ENCODE measurements at places on chromosomes 1 and 21.
A peak's percentile ranks its signal among the peaks of the same experiment; 100 is the strongest.

- DNase-seq: no peak
Measured at GRCh38 chr1:153617663-153618062, 1.5 kb upstream of the S100A14 start.

DNA sequence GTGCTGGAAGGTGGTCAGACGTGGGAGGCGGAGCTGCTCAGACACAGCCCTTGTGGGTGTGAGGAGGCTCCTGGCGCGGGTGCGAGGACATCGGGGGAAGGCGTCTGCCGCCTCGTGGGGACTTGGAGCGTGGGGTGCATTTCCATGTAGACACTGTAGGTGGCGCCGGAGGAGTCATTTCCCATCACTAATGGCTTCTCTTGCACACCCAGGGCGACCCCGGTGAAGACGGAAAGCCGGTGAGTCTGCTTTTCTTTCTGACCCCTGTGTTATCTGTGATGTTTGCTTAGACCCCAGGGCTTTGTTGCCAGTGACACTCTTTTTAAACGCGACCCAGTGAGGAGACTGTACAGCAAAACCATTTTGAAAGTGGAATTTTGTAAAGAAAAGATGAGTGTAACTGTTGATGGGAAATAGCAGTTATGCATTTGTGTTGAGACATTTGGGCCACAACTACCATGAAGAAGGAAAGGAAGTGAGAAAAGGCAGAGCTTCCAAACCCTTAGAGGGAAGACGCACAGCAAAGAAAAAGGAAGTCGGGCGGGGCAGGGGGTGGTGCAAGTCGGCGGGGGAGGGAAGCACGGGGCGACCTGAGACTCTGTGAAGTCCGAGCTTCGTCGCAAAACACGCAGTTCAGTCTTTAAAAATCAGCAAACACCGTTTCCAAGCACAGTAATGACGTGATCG, 64.0 kb downstream of the SLC19A1 start:
- DNase-seq: peak; percentile 77

DNA sequence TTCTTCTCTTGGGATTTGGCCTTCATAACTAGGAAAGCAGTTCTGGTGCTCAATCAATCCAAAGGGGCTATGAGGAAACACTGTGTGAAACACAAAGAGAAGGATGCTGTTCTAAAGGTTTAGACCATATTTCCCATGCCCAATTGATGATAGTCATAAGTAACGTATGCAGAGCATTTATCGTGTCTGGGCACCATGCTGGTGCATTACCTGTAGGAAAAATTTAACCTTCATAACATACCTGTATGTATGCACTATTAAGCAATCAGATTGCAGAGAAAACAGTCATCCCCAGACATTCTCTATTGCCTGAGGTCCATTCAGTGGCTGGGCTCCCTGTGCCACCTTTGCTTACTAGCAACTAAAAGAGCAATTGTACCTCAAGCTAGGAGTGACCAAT, 381.4 kb downstream of the PLPP3 start:
- no peak for DNase-seq

DNA sequence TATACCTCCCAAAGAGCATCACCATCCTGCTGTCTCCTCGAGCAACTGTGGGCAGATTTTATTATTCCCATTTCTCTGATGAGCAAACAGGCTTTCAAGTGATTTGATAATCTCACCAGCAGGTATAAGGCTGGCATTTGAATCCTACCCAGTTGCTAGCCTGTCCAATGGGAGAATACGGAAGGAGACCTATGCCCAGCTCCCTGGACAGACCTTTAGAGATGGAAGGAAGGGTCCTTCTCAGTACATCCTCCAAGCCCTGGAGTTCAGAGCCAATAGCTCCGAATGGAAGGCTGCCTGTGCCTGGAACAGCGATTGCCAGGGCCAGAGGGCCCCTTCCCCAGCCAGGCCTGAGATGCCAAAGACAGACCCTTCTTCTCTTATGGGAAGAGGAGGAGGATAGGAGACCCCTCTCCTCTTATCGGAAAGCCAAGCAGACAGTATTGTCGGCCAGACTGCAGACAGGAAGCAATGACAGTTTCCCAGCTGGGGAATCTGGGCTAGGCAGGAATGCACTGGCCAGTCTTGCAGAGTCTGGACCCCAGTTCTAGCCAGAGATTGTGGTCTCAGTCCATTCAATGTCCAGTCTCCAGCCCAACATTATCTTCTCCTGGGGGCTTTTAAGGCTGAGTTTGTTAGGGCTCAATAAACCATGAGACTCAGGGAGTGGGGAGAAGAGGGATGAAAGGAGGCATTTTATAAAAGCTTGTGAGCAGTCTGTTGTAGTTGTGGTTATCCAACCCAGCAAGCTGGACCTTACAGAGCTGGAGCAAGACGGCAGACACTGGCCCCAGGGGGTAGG, 2.0 kb downstream of the IFFO2 start:
- no peak for DNase-seq

GRCh38 chr1:82177192-82177591, 376.5 kb downstream of the ADGRL2 start:
- no peak for DNase-seq

DNA sequence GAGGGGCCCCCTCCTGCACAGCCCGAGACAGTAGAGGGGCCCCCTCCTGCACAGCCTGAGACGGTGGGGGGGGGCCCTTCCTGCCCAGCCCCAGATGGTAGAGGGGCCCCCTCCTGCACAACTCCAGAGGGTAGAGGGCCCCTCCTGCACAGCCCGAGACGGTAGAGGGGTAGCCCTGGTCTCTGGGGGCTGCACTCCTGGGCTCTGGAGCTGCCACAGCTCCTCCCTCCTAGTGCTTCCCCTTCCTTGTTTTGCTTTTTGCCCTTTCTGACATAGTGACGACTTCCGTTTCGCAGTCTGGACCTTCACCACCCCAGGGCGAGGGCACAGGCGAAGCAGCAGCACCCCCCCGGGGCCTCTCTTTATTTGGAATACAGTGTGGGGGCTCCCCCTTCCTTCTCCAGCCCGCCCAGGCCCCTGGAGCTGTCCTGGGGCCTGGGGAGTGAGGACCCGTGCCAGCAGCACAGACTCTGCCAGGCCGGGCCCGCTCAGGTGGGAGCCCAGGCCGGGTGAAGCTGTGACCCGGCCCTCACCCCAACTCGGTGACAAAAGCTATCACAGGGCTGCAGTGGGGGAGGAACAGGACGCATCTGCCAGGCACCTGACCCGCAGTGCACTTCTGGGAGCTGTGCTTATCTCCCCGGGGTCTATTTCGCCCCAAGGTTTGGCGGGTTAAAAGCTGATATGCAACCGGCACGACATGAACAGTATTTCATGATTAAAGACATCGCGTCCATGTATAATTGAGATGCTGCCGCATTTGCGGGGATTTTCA, 1.1 kb upstream of the PRXL2B start:
- peak; percentile 78 for DNase-seq

DNA sequence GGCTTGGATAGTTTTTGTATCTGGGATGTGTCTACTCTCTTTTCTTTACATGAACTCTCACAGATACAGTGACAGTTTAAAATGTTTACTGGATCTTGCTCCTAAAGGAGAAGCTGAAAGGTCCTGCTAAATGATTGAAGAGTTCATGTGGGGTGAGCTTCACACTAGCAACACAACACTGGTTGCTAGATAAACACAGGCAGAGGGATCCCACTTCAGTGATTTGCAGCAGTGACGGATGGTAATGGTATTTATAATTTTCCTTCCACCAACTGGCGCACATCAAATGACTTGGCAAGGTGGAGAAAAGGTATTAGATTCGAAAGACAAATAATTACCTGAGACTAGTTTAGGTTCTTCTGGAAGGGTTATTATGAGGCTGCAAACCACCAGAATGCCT, 270.2 kb downstream of the TBX15 start:
- DNase-seq: no peak

DNA sequence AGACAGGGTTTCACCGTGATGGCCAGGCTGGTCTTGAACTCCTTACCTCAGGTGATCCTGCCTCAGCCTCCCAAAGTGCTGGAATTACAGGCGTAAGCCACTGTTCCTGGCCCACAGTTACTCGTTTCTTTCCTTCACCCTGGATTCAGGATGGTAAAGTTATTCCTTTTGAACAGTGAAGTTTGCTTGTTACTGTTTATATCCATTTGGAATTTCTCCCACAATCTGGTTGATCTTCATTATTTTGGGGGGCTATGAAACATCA, 43.0 kb downstream of the WDR4 start:
- no peak for DNase-seq

DNA sequence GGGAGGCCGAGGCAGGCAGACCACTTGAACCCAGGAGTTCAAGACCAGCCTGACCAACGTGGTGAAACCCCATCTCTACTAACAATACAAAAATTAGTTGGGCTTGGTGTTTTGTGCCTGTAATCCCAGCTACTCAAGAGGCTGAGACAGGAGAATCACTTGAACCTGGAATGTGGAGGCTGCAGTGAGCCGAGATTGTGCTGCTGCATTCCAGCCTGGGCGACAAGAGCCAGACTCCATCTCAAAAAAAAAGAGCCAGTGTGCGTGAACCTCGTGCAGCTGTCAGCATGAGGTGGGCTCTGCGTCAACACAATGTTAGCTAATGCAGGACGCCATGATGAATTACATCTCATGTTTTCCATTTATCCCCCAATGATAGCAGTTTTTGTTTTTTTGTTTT, 110.7 kb upstream of the SLC45A1 start:
- no peak for DNase-seq

GRCh38 chr1:29453502-29454240, 217.3 kb downstream of the PTPRU start:
- DNase-seq: no peak

- peak; percentile 62 for DNase-seq
Measured at GRCh38 chr1:156848461-156849150, 10.3 kb downstream of the INSRR start.

DNA sequence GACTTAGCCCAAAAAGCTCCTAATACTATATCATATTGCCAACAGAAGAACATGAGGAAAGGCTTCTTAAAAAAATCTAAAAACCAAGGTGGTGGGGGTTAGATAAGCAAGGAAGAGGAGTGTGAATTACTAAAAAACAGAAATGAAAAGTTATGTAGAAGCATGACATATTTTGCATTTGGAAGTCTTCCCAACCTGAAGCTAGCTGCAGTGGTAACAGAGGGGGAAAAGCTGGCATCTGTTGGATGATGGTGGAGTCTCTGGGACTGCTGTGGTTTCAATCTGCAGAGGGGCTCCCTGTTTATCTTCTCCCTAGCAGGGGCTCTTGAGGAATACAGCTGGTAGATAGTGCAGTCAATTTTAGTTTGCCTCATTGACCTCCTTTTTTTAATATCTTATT, 249.2 kb upstream of the KIAA0040 start:
- no peak for DNase-seq

GRCh38 chr1:231190456-231190855, 28.6 kb downstream of the TRIM67 start:
- no peak for DNase-seq

- no peak for DNase-seq
Measured at GRCh38 chr1:183600634-183601033, 10.4 kb upstream of the NCF2 start.

- DNase-seq: no peak
Measured at GRCh38 chr1:61182049-61182448, 99.7 kb downstream of the NFIA start.

GRCh38 chr1:205658943-205659581, 21.2 kb downstream of the SLC45A3 start:
- DNase-seq: peak; percentile 50

DNA sequence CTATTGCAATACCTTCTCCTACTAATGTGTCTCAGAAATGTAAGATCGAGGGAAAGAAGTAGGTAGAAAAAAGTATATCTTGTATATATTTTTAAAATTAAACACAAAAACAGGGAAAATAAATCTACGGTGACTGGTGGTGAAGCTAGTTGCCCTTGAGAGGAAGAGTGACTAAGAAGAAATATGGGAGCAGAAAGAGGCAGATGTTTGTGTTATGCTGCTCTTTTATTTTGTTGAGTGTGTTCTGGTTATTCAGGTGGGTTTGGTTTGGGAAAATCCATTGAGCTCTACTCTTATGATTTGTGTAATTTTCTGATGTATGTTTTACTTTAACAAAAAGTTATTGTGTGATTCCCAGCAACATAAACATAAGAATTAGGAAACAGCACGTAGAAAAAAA, 444.9 kb upstream of the B3GALT2 start:
- DNase-seq: no peak

- no peak for DNase-seq
Measured at GRCh38 chr1:113912594-113913311, 7.6 kb downstream of the DCLRE1B start.

DNA sequence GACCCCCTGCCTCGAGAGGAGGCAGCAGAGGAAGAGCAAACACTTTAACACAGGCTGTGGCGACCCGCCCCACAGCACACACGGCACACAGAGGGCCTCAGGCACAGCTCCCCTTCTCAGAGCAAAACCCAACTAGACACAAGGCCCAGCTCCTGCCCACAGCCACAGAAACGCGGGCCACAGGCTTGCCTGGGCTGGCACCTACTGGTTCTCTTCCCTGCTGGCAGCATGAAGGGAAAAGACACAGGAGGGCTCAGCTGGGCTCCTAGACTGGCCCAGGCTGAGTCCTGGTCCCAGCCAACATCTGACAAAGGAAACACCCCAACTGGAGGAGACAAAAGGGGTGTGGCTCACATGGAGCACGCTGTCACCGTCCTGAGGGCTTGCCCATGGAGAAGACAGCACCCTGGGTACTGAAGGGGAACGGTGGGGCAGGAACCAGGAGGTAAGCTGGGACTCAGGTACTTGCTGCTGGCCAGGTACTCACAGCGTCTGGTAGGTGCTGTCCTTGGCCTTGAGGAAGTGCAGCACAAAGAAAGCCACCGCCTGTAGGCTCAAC, 3.5 kb downstream of the CD164L2 start:
- DNase-seq: no peak

- DNase-seq: no peak
Measured at GRCh38 chr1:91567583-91567982, 66.9 kb downstream of the CDC7 start.

DNA sequence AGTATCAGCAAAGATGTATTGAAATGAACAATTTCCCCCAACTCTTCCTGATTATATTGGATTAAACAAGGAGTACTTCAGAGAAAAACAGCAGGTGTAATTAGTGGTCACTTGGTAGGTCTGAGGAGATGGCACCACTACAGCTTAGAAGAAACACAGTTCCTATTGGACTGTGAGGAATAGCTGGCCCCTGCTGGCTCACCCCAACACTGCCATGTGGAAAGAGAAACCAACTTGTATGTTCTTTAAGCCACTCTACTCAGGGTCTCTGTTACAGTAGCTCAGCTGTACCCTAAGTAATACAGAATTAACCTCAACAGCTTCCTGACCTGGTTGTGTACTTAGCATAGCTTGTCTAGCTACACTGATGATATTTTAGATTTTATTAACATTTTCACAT, 26.5 kb upstream of the MTR start:
- DNase-seq: no peak

DNA sequence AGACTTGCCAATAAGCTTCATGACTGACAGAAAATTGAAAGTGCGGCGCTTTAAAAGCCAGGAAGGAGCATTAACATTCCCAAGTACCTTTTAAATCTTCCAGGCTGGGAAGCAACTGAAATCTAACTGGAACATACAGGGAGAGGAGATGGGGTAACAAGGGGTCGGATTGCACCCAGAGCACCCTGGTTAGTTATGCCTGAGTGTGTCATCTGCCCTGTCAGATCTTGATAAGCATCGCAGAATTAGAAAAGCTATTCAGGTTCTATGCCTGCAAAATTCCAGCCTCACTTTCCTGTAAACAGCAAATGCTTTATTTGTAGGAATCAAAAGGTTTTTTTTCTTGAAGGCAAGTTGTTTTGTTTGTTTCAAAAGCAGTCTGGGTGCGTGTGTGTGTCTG, 58.5 kb downstream of the SERBP1 start:
- DNase-seq: no peak

Measured in central memory CD4-positive, alpha-beta T cell (primary cell).